ENCODE measurements at places on chromosomes 2 and 18.
A peak's percentile ranks its signal among the peaks of the same experiment; 100 is the strongest.

DNA sequence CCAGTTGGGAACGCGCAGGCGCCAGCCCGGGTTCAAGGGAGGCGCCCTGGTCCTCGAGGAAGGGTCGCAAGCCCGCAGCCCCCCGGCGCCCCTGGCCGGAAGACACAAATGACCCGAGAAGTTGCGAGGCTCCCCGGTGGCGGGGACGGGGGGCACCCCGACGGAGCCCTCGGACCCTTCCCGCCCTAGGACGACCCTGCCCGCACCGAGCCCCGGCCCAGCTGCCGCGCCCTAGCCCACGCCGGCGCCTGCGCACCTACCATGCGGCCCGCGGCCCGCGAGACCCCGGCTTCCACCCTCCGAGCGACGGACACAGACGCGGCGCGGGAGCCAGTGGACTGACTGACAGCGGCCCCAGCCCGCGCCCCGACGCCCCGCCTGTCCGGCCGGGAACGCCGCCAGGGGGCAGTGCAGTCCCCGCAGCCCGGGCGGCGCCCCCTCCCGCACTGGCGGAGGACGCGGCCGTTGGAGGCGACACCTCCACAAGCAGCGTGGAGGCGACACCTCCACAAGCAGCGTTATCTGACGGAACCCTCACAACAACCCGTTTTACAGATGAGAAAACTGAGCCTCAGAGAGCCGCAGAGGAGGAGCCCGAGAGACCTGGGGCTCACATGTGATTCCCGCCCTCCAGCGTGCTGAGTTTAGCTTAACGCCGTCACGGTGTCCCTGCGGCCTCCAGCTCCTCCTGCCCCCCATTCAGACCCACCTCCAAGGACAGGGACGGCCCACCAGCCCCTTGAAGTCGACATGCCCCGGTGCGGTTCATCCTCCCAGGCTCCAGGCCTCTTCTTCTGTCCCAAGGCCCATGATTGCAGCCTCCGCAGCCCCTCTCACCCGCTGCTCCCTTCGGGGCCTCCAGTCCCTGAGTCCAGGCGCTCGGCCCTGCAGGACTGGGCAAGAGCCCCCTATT, at the start of gene NMUR1:
Gene NMUR1 (minus strand): TSS at position 347 of the 913 bp plus-strand sequence. CDS start 84 bp downstream, at position 263.
- peak; percentile 73 for DNase-seq

- no peak for DNase-seq
Observed at GRCh38 chr2:18265614-18266586, 294.6 kb downstream of the RDH14 start.

GRCh38 chr2:124343827-124344498, 318.9 kb downstream of the CNTNAP5 start:
- no peak for DNase-seq

GRCh38 chr18:50284255-50284885, 3.0 kb upstream of the MBD1 start:
- no peak for DNase-seq

GRCh38 chr18:21179590-21180220, 62.3 kb upstream of the GREB1L start:
- DNase-seq: peak; percentile 42
